Omental fat pad (tissue), 4 donors: ENCODE measurements at places on chromosomes 13 and 19. TPM values are rescaled to one million over a fixed set of nuclear protein-coding genes. Genes with fewer than 3 reads are reported as not detected.

DNA sequence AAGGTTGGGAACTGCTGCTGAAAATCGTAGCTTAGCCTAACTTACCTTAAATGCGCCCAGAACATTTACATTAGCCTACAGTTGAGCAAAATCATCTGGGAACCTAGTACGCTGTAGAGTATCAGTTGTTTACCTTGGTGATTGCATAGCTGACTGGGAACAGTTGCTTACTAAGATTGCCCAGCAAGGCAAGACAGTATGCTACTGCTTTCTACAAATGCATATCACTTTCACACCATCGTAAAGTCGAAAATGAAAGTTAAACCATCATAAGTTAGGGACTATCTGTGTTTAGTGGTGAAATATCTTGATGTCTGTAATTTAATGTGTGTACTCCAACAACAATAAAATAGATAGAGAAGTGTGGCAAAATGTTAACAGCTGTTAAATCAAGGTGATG is 1670.6 kb upstream of the PCDH20 start:
- no peak for DNase-seq

DNA sequence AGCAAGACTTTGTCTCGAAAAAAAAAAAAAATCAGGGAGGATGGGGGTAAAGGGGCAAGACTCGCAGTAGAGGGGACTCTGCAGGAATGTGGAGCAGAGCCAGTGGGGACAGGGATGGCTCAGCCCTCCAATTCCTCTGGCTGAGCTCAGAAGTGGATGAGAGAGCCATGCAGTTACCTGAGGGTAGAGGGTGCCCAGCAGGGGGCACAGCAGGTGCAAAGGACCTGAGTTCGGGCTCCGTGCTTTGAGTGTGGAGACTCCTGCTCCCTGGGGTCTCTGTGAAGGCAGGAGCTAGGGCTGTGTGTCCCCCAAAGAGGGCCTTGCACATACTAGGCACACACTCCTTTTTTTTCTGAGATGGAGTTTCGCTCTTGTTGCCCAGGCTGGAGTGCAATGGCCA is 7.7 kb downstream of the DOCK6 start:
- no peak for DNase-seq

GRCh38 chr13:79314652-79315051 is 91.4 kb downstream of the RBM26 start:
- DNase-seq = no peak

TEX29 gene
- total RNA-seq = not detected

RFPL4AL1 gene
- total RNA-seq = not detected

COL4A1 gene
- 1,113 TPM for total RNA-seq

DNA sequence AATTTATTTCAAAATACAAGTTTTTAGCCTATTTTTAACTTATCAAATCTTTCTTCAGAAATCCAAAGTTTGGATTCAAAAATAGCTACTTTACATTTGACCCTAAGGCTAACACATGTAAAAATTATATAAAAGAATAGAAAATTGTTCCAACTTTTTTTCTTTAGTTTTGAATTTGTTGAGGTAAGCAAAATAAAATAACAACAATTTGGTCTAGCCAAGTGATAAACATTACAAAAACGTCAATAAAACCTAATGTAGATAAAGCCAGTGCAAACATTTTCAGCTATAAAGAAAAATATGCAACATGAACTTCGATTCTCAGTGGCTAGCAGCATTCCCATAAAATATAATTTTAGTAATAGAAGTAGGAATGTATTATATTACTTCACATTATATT is 400.3 kb downstream of the PCDH9 start:
- no peak for DNase-seq

GRCh38 chr19:29773141-29773540 is 38.6 kb upstream of the CCNE1 start:
- DNase-seq = no peak

ZNF442 gene
- total RNA-seq = 7.9 TPM

ZIC2 gene
- total RNA-seq = not detected

- no peak for DNase-seq
Measured at GRCh38 chr13:22047785-22048104, 376.9 kb downstream of the FGF9 start.

GRCh38 chr19:7529246-7529600 is 6.3 kb upstream of the PNPLA6 start:
- no peak for DNase-seq

CAPN12 gene
- 1.3 TPM for total RNA-seq

ZNF256 gene
- 5.0 TPM for total RNA-seq

- DNase-seq = no peak
Measured at GRCh38 chr13:46097015-46097414, 7.8 kb downstream of the CPB2 start.

GRCh38 chr13:22929381-22930126 is 251.2 kb upstream of the SGCG start:
- no peak for DNase-seq

SMARCA4 gene
- total RNA-seq = 57.1 TPM
